Stimulated activated CD8-positive, alpha-beta memory T cell treated with anti-CD3 and anti-CD28 coated beads, Interleukin-7, amount 100 ng/mL, for 4 hours (primary cell): ENCODE measurements at places on chromosomes 7 and 10.

DNA sequence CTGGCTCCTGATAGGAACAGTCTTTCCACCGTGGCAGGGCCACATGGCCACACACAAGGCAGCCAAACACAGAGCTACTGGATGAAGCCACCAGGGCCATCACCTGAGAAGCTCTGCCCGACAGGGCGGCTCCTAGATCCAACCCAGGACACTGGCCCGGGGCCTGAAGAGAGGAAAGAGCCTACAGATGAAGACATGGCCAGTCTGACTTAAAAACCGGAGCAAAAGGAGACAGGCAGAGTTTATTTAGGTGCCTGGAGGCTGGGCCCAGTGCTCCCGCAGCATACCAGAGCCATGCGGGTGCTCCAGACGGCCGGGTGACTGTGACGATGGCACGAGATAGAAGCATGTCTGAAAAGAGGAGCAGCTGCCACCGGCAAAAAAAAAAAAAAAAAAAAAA lies 3.9 kb downstream of the TECPR1 start:
- no peak for DNase-seq

- no peak for DNase-seq
Observed at GRCh38 chr10:21814866-21815265, 188.7 kb downstream of the DNAJC1 start.

DNA sequence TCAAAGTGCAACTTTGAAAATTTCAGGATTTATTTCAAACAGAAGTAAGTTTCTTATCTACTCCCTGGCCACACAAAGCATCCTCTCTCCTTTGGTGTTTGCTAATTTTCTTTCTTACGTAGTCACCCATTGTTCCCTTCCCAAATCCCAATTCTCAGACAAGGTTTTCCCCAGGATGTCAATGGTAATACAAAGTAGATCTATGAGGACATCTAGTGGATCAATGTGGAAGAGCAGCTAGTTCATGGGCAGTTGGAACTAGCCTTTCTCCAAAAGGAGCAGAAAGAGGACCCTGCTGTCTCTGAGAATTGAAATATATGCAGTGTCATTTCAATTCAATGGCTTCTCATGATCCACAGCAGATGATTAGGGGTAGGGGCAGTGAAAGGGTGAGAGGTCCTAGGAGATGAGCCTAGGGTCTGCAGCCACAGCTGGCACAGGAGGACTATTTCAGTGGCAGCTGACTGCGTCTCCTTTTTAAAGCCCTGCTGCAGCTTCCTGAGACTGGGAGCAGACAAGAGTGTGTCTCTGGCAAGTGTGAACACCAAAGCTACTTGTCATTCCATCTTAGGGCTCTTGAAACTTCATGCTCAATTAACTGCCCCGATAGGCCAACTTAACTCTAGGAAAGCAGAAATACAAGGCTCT lies 632.6 kb downstream of the KCNMA1 start:
- no peak for DNase-seq

GRCh38 chr10:50653758-50654157 lies 30.0 kb upstream of the SGMS1 start:
- DNase-seq = no peak

DNA sequence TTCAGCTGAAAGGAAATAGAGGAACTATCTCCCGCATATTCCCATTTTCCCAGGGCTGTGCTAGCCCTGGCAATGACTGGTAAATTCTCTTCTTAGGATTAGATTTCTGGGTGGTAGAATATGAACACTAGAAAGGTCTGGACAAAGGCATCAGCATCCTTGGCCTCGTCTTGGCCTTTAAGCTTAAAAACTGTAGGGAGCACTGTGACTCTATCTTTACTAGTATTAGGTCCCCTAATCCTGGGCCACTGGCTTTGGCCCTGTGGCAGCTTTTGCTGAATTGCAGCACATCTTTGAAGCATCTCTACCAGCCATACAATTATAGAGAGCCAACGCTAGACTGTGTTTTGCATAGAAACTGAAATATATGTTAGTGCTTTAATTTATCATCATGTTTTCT lies 41.5 kb upstream of the EBLN1 start:
- no peak for DNase-seq

- no peak for DNase-seq
Observed at GRCh38 chr10:98055841-98056516, 25.6 kb upstream of the CRTAC1 start.

- DNase-seq = no peak
Observed at GRCh38 chr10:127797339-127797738, 60.4 kb downstream of the FOXI2 start.

DNA sequence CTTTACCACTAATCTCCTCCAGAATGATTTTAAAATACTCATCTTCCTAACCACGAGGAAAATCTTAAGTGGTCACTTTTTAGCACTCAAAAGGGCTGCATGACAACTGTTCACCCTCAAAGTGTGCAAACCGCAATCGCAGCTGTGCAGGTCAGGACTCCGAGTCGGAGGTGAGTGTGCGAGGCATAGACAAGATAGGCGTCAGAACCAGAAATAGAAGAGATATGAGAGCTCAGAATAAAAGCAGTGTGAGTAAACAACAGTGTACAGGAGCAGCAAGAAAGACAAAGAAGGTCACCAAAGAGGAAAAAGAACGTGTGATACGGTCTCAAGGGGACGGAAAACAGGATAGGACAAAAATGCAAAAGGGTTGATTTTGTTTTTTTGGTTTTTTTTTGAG lies 17.5 kb upstream of the ENO4 start:
- no peak for DNase-seq

DNA sequence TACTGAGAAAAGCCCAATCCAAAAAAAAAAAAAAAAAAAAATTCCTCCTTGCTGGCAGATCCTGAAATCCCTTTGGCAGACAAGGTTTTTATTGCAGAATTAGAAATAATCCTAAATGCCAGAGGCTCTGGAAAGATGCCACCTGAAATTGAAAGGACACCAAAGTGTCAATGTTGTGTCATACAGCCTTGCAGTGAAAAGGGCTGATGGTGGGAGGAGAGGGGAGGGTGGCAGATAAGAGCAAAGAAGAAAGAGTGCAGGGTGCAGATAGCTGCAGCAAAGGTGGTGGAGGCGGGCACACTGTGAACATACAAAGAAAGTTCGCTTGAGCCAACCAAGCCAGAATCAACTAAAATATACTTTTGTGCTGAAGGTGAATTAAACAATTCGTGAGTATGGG lies 8.2 kb upstream of the OPTN start:
- DNase-seq = no peak

DNA sequence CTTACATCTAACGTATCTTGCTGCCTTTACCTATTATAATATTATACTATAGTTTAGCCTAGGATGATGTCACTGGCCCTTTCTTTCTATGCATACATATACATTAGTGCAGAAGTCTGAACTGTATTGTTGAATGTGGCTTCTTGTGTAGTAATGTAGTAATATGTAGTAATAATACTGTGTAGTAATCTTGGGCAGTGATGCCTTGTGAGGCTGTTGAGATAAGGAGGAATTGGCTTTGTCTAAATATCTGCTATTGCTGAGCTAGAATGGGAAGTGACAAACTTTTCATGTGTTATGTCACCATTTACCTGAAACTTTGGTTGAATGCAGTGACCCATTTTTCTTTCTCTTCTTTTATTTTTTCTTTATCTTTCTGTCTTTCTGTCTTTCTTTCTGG lies 11.0 kb downstream of the GLCCI1 start:
- no peak for DNase-seq
